ENCODE measurements at places on chromosomes 5 and 9.

- no peak for DNase-seq
Measured at GRCh38 chr9:99137225-99137624, 32.3 kb downstream of the TGFBR1 start.

GRCh38 chr9:117160254-117160653 is 254.6 kb downstream of the ASTN2 start:
- DNase-seq = no peak

DNA sequence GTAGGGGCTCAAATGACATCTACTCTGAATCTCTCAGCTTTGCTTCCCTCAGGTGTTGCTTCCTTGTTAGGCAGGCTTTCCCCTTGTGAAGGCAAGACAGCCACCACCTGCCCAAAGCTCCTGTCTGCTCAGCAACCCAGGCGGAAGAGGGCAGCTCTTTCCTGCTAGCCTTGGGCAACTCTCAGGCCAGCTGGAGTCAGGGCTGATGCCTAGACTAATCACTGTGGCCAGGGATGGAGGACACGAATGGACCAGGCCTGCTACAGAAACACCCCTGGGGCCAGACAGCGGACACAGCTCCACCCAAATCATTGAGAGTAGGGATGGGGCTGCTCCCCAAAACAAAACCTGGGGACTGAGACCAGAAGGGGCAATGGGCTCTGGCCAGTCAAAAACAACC is 138.0 kb downstream of the MTX3 start:
- no peak for DNase-seq

DNA sequence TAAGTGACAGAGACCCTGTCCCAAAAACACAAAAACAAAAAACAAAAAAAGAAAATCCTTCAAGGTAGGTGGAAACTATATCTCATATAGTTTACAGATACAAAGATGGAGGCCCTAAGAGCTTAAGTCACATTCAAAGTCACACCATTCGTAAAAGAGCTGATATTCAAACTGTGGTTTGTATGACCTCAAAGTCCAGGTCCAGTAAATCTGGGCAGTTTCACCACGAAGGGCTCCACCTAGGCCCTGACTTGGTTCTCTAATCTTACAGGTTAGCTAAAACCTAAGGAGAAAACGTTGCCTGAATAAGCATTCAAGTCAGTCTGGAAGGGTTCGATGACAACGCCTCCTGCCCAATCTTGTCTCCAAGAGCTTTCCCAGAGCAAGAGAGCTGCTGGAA is 44.1 kb downstream of the SUSD1 start:
- no peak for DNase-seq
